Activated CD4-positive, alpha-beta T cell treated with anti-CD3 and anti-CD28 coated beads, Interleukin-2, amount 10 ng/mL, durations not matched to agents 24 days and 14 days (primary cell): ENCODE measurements at places on chromosomes 6 and 20. TPM values are rescaled to one million over a fixed set of nuclear protein-coding genes. Genes with fewer than 3 reads are reported as not detected.

The GDAP1L1 gene
- total RNA-seq, result not detected in 2 replicates

The MEI4 gene
- total RNA-seq, result not detected in 2 replicates

DNA sequence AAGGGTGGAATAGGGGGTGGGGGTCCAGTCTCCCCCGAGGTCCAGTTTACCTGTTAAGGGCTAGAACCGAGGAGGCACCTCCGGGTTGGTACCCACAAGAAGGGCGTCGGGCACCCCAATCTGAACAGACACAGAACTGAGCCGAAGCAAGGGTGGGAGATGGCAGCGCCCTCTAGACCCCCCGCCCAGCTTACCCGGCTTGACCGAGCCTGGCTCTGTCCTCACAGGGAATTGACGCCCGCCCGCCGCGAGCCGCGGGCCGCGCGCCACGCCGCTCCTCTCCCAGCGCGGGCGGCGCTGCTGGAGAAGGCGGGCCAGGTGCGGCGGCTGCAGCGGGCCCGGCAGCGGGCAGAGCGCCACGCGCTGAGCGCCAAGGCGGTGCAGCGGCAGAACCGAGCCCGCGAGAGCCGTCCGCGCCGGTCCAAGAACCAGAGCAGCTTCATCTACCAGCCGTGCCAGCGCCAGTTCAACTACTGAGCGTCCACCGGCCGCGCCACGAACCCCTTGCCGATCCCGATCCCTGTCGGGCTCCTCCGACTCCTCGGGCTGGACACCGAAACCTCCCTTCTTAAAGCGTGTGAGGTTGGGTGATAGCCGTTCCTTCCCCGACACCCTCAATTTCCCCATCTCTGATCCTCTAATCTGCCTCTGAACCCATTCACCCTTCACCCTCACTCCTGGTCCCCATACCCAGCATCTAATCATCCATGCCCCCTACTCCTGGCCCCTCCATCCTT is 5.9 kb downstream of the TP53INP2 start:
- peak; percentile 85 for DNase-seq

DNA sequence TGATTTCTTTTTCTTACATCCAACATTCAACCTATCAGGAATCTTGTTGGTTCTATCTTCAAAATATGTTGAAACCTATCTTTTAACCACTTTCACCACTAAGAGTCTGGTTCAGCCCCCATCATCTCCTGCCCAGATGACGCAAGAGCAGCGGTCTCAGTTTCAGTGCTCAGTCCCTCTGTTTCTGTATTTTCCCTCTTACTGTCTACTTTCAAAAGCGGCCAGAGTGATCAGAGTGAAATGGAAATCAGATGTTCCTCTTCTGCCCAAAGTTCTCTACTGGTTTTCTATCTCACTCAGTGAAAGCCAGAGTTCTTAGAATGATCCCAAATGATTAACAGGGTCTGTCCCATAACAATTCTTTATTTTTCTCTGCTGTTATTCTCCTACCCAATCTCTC is 147.9 kb upstream of the PDE7B start:
- DNase-seq, result no peak

- no peak for DNase-seq
Measured at GRCh38 chr6:53672237-53672636, 6.7 kb upstream of the KLHL31 start.
